Stimulated activated CD4-positive, alpha-beta T cell treated with anti-CD3 and anti-CD28 coated beads, TNF-alpha, amount 100 ng/mL, for 4 hours (primary cell): ENCODE measurements at places on chromosomes 1 and 21.

- DNase-seq: no peak
Observed at GRCh38 chr1:15123925-15124324, 29.6 kb upstream of the TMEM51 start.

GRCh38 chr1:198535631-198536030, 4.8 kb downstream of the ATP6V1G3 start:
- no peak for DNase-seq

GRCh38 chr1:206706298-206706791, 21.6 kb downstream of the MAPKAPK2 start:
- peak; percentile 32 for DNase-seq

DNA sequence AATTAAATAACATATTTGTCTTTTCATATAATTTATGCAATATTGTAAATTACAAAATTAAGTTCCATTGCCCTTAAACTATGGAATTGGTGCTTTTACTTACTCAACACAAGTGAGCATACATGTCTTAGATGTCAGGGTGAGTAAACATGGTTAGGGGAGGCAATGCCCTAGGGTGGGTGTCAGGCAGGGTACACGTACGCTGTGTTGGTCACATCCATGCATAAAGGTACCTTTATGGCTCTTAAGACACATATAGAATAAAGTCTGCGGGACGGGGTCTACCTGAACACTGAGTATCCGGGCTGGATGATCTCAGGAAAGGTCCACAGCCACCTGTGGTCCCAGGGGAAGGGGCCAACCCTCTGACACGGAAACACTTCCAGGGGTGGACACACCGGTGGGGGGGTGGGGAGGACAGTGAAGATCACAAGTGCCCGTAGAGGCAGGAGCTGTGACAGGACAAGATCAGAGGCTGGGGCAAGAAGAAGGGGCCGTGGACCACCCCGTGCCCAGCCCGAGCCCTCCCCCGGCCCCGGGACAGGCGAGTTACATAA, 720 bp downstream of the LIN9 start:
- DNase-seq: no peak

- peak; percentile 53 for DNase-seq
Observed at GRCh38 chr1:160625725-160626498, 20.9 kb downstream of the SLAMF1 start.

GRCh38 chr1:37001703-37002102, 32.6 kb downstream of the GRIK3 start:
- DNase-seq: no peak

DNA sequence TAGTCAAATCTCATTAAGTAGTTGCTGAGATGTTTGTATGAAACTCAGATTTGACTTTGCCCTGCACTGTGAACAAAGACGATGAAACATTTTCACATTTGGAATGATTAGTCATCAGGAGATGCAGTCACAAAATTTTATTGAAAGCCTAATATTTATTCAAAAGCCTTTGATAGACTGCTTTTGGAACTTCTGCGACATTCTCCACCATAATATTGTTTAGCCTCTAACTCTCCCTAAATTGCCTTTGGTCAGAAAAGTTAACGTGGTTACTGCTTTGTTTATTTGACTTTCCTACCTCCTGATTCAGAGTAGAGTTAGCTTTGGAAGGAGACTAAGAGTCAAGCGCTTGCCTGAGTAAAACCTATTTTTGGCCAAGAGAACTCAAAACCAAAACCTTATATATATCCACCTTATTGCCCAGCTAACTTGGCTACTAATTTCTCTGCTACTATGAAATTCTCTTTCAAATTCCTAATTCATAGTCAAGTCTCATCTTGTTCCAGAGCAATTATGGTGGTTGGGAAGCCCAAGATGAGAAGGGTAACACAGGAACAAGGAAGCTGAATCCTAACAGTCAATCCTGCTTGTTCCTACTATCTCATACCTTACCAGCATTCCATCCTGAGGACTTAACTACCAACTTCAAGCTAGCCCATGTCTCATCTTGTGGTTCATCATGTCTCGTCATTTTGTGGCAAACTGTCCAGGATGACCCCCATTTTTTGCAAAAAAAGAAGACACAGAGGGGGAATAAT, 429.6 kb downstream of the USP25 start:
- DNase-seq: no peak
